Ascending aorta (tissue), 2 donors: ENCODE measurements at places on chromosomes 7 and 10.
A peak's percentile ranks its signal among the peaks of the same experiment; 100 is the strongest.

GRCh38 chr10:63553031-63553430 lies 31.8 kb downstream of the REEP3 start:
- DNase-seq, result no peak

- DNase-seq, result no peak
Observed at GRCh38 chr7:2276107-2276506, 34.1 kb downstream of the NUDT1 start.

GRCh38 chr10:97020452-97021400 lies 165.0 kb downstream of the SLIT1 start:
- DNase-seq, result peak; percentile 67

GRCh38 chr7:129830949-129831348 lies 121.8 kb downstream of the UBE2H start:
- no peak for DNase-seq

- no peak for DNase-seq
Observed at GRCh38 chr7:85457911-85458310, 271.1 kb upstream of the SEMA3D start.

DNA sequence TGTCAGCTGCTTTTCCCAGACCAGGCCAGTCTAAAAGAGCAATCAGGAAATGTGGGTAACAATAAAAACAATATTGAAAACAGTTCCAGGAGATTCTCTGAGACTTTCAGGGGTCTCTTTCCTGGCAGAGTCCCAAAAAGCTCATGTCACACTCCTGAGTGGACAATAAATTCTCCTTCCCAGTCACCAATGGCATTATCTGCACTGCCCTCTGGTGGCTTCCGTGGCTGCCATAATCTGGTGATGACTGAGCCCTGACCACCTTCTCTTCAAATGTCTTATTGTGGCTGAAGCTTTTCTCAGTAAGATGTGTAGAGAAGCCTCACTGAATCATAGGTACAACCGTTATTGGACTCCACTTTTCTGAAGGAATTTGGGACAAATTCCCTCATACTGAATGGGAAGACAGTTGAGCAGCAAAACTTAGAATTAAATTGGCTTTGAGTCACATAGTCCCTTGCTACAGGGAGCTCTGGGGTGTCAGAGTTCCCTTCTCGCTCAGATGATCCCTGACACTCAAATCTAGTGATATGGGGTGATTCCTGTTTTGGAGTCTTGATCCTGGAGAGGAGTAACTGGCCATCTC lies 24.4 kb upstream of the ASAH2 start:
- DNase-seq, result no peak

DNA sequence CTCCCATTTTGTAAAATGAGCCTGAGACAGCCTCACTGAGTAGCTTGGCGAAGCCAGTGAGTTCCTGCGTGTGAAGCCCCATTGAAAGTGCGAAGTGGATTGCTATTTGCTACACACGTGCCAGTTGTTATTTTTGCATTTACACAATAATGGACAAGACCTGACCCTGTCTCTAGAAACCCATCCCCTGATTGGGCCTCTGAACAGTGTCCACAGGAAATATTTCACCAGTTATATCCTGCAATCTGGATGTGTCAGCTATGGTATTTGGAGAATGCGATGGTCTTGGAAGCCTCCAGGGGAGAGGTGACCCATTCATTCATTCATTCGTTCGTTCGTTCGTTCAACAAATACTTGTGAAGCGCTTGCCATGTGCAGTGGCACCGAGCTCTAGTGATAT lies 37.1 kb downstream of the COL13A1 start:
- no peak for DNase-seq

DNA sequence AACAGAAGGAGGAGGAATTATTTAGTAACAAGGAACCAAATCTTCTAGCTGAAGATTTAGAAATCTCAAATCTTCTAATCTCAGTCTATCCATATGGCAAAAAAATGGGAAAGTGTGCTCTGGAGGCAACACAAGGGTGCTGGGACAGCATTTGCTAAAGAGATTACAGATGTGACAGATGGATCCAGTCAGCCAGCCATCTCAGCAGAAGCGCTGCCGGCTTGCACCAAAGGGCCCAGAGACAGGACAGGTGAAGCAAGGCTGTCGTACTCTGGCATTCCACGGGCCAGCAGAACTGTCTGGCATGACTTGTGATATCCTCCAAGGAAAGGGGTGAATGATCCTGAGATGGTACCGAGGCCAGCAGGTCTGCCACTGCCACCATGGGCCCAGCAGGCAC lies 45.7 kb upstream of the GJD4 start:
- no peak for DNase-seq

GRCh38 chr7:156152390-156152789 lies 340.1 kb upstream of the SHH start:
- no peak for DNase-seq

DNA sequence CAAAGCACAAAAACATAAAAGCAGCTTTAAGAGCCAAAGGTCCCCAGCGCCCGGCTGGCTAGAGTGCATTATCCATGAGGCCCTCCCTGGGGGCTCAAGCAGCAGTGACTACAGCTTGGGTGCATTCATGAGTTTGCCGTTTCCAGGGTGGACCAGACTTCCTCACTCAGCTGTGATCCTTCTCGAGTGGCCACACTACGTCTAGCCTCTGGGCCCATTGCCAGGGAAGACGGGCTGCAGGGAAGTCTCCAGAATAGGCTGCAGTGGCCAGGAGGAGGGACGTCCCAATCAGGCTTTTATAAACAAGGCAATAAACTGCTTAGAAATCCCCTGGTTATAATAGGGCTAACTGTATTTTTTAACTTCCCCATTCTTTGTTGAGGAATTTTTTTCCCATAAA lies 89.4 kb upstream of the C1QL3 start:
- no peak for DNase-seq

DNA sequence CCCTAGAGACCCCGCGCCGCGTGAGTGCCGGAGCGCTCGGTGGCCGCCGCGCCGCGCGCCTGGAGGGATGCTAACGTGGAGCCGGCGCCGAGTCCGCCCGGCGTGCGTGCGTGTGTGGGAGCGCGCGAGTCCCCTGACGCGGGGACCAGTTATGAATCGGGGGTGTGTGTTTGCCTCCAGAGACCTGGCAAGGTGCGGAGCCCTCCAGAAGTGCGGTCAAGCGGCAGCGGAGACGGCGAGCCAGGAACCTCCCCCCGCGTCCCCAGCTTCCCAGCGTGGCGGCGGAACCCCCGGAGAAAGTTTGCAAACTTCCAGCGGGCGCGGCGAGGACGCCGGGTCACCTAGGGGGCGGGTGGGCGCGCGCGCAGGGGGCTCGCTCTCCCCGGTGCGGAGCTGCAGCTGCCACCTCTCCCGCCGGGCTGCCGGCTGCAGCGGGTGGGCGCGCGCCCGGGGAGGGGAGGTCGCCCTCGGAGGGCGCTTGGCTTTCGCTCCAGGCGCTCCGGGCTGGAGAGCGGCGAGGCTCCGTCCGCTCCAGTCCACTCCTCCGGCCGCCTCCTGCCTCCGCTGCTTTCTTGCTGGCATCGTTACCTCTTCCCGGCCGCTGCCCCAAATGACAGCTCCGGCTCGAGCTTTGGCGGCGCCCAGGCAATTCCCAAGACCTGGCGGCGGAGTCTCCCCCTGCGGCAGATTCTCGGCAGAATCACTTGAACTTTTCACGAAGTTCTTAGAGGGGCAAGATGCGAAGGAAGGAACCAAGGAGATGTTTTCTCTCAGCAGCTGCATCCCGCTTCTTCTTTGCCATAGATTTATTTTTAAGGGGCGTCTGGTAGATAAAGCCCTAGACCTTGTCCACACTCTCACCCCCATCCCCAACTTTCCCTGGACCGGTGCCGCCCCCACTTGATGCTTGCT lies 2.3 kb upstream of the CREB5 start:
- DNase-seq, result no peak

- no peak for DNase-seq
Observed at GRCh38 chr7:19916046-19916445, 142.6 kb upstream of the TMEM196 start.

GRCh38 chr7:90433221-90433620 lies 30.0 kb downstream of the CLDN12 start:
- DNase-seq, result no peak

- DNase-seq, result no peak
Observed at GRCh38 chr7:139870380-139870779, 41.3 kb downstream of the TBXAS1 start.

- DNase-seq, result no peak
Observed at GRCh38 chr7:128302139-128302538, 41.6 kb downstream of the RBM28 start.

GRCh38 chr7:44633254-44634186 lies 27.1 kb downstream of the OGDH start:
- DNase-seq, result peak; percentile 89

DNA sequence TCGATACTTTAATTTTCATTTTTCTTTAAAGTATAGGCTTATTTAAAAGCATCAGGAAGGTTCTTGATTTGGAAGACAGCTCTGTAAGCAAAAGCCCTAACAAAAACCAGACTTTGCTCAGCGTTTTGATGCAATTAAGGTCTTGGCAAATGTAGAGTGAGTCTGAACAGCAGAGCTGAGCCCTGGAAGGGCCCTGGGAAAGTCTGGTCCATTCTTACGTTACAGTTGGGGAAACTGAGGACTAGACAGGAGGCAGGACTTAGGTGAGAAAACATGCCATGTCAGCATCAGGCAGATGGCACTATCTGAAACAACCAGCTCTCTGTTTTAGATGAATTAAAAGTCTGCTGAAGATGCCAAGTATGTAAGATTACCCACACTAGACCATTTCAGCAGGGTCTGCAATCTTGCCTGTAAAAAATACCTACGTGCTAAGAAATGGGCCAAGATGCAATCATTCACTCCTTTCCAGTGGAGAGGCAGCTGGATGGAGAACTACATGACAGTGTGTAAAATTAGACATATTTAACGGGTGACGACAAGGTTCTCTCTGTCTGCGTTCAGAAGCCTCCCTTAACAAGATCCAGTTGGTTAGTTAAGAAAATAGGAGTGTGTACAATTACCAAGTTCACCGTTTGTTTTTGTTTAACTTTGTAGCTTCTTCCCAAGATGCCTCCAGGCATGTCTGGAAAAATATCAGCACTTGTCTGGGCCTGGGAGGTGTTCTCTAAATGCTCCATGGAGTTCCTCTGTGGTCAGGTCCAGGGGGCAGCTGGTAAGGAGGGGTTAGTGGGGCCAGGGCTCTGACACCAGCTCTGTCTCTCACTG lies 502.3 kb upstream of the ZMIZ1 start:
- no peak for DNase-seq

GRCh38 chr10:17768496-17768895 lies 16.5 kb downstream of the TMEM236 start:
- no peak for DNase-seq

DNA sequence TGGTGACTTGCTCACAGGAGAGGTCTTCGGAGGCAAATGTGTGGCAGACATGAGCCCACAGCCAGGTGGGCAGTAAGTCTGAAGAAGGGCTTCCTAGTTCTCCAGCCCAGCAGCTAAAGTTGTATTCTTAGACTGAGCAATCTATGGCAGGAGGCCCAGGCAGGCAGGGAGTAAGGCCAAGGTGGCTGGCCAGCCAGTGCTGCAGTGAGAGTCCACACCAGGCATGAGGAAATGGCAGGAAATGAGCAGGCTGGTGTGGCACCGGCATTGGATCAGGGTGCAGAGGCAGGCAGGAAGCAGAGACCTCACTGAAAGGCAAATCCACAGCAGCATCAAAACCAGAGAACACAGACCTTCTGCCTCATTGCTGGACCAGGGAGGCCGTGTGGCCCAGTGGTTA lies 84.6 kb upstream of the PDE1C start:
- DNase-seq, result peak; percentile 70

- DNase-seq, result no peak
Observed at GRCh38 chr10:83753490-83753889, 385.8 kb upstream of the GHITM start.

- DNase-seq, result no peak
Observed at GRCh38 chr10:49082766-49083165, 32.6 kb downstream of the VSTM4 start.

- DNase-seq, result peak; percentile 62
Observed at GRCh38 chr7:157389951-157390730, 53.3 kb downstream of the DNAJB6 start.

- DNase-seq, result no peak
Observed at GRCh38 chr10:77492368-77492994, 145.1 kb downstream of the KCNMA1 start.

DNA sequence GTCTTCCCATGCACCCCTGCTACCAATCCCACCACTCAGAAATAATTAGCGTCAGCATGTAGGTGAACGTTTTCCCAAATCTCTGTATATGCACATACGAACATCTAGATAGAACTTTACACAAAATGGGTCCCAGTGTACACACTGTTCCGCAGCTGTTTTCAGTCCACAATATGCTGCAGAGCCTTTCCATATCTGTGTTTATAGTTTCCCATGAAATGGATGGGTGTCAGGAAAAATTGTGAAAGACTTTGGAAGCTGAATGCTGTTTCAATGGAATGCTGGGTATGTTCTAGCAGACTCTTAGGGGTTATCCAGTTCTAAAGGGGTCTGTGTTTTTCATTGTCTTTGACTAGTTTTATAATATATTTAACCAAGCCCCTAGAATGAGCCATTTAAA lies 13.8 kb downstream of the GRK5 start:
- no peak for DNase-seq

DNA sequence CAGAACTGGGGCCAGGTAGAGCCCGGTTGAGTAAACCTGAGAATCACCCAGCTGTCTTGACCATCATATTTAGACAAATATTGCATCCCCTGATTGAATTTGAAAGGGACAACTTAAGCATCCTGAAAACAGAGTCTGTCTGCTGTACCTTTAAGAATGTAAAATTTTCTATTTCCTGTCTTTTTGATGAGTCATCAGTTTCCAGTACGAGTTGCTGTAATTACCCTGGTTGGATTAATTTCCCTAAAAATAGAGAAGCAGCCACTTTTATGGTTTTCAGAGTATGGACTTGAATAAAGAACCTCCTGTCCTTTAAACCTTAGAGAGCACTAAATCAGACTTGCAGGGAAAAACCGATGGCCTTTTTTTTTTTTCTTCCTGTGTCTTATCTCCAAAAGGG lies 164.6 kb upstream of the SH2B2 start:
- DNase-seq, result no peak

- DNase-seq, result no peak
Observed at GRCh38 chr7:86815556-86815955, 171.8 kb downstream of the GRM3 start.

- DNase-seq, result no peak
Observed at GRCh38 chr7:121831351-121831750, 41.6 kb upstream of the PTPRZ1 start.

DNA sequence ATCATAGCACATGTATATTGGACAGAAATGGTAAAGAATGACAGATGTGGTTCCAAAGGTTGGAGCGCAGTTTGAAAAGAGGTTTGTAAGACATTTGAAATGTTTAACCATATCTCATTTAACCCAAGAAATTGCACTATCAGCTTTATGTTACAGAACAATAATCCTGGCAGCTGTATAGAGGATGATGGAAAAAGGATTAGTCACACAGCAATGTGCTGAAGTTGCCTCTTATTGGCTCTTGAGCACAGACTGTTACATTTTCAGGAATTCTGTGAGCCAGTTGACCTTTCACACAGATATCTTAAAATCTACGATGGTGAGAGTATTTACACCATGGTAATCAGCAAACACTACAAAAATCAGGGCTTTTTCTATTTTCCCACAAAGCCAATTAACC lies 3.9 kb downstream of the COG5 start:
- no peak for DNase-seq

GRCh38 chr10:77889277-77889903 lies 37.2 kb downstream of the DLG5 start:
- DNase-seq, result no peak

GRCh38 chr7:141573511-141573910 lies 22.3 kb downstream of the AGK start:
- DNase-seq, result no peak
